ENCODE measurements at places on chromosomes 1 and 21.

GRCh38 chr1:26305667-26306289, 658 bp downstream of the UBXN11 start:
- no peak for DNase-seq

DNA sequence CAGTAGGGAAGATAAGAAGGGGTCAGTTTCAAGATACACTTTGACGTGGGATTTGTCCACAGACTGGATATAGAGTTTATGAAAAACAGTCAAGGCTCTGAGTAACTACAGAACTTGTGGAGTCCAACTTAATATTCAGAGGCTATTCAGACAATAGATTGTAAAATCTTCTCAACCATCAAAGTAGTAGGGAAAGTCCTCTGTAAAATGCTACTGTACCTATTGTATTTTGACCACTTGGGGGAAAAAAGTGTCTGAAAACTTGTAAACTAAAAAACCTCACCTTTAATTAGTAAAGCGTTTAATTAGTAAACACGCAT, 10.5 kb downstream of the PTP4A2 start:
- no peak for DNase-seq

DNA sequence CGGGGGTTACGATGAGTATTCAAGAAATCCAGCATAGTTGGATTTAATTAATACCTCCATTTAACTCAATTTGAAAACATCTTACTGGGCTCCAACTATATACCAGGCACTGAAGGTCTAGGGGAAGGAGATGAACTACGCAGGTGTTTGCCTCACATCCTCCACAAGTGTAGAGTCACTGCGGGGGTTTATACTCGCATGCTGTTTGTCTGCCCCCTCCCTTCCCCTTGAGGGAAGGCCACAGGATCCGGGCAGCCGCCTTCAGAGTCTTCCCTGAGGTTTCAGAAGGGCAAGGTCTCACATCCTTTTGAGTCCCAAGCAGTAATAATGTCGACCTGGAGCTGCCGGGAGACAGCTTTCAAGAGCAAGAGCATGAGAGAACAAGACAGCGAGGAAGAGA, 142.4 kb upstream of the GALNT2 start:
- DNase-seq = no peak

- no peak for DNase-seq
These were observed 1053.4 kb upstream of the ADGRL4 start for GRCh38 chr1:80059940-80060339.

DNA sequence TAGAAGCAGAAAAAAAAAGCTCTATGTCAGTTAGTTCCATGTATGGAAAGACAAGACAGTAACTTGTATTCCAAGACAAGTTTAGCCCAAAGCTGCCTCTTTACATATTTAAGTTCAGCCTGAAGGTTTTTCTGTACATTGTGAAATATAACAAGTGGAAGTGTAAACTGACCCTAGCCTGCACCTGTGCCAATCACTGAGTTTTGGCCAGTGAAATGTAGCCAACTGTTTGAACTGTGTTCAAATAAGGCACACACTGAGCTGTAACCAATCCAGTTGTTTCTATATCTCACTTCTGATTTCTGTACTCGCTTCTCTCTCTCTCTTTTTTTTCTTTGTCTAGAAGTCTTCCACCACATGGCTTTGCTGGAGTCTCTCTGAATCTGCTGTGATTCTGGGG, 1227.1 kb downstream of the NCAM2 start:
- no peak for DNase-seq

DNA sequence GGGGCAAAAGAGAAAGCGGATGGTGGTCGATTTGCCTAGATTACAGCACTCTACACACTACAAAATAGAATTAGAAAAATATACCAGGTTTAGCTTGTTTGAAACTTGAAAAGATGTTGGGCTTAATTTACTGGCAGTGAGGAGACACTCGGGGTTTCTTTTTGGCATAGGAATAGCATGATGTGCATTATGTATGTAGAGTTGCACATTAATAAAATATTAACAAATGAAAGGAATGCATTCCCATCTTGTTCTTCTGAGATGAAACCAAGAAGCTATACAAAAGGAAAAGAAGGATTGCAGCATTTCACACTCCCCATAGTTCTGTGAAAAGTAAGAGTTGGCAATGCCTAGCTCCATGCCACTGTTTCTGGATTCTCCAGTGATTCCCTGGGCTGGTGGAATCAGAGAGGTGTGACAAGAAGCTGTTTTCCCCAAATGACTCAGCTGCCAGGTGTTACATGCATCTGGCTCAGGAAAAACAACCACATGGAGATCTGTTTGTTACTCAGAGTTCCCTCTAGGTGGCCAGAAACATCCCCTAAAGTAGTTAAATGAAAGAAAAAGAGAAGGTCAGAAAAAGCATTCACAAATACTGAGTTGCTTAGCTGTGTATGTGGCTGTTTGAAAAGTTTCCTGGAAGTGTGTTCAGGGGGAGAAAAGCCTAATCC, 115.6 kb downstream of the UCK2 start:
- no peak for DNase-seq

- no peak for DNase-seq
These were observed 41.2 kb upstream of the RAB4A start for GRCh38 chr1:229229721-229230139.

DNA sequence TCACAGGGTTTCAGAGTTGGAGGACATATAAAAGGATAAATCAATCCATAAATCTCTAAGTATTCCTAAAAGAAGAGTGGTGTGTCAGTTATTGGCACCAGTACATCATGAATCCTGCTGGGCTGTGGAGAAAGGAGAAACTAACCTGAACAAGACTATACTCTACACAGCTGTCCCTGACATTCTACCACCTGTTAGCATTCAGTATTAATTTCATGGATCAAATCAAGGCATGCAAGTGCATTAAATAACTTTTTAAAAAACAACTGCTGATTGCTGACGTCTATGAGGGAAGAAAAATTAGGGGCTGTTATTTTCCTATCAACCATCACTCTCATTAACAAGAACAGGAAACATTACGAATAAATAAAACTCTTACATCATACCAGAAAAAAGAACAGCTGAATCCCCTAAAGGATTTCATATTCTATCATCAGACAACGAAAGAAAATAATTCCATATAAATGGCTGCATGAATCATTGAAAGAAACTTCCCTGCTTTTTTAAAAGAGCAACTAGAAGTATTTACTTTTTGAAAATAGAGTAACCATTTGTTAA, 121.7 kb downstream of the ATF6 start:
- no peak for DNase-seq

DNA sequence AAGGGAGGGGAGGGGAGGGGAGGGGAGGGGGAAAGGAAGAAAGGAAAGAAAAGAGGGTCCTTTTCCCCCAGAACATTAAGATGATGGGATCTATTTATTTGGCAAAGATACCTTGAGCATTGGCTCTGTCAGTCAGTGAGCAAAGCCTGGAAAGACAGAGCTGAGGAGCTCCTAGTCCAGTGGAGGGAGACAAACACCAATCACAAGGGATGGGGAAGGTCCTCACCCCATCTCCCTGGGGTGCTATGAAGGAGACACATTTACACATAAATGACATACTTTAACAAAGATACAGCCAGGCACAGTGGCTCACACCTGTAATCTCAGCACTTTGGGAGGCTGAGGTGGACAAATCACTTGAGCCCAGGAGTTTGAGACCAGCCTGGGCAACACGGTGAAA, 154.9 kb upstream of the TIAM1 start:
- no peak for DNase-seq

DNA sequence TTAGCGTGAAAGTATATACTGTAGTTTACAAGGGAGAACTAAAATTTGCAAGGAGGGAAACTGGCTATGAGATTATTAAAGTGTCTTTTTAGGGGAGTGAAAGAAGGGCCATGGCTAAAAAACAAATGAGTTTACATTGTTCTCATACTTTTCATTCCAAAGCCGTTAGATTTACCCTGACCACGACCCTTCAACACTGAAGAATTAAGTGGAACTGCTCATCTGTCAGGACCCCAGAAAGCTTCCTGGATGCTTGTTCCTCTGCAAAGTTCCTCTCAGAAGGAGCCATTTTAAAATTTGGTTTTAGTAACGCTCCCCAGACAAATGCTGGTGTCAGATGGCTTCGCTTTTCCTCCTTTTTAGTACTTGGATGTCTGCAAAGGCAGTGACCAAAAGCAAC, 82.7 kb upstream of the ZBTB18 start:
- no peak for DNase-seq

- DNase-seq = no peak
These were observed 16.8 kb downstream of the STRIP1 start for GRCh38 chr1:110051262-110051648.

DNA sequence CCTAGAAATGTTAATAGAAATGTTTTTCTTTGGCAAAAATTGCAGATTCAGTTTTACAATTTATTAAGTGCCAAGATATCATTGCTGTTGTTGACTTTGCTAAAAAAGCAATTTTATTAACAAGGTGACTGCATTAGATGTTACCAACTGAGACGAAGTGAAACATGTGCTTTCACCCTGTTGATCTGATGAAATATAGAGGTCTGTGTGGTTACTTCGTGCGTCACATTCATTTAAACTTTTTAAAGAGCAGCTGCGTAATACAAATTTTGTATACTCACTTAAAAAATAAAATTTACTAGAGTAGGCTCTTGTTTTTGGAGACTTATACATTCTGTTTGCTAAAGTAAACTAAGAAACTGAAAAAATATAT, 465.7 kb downstream of the USP25 start:
- DNase-seq = no peak

DNA sequence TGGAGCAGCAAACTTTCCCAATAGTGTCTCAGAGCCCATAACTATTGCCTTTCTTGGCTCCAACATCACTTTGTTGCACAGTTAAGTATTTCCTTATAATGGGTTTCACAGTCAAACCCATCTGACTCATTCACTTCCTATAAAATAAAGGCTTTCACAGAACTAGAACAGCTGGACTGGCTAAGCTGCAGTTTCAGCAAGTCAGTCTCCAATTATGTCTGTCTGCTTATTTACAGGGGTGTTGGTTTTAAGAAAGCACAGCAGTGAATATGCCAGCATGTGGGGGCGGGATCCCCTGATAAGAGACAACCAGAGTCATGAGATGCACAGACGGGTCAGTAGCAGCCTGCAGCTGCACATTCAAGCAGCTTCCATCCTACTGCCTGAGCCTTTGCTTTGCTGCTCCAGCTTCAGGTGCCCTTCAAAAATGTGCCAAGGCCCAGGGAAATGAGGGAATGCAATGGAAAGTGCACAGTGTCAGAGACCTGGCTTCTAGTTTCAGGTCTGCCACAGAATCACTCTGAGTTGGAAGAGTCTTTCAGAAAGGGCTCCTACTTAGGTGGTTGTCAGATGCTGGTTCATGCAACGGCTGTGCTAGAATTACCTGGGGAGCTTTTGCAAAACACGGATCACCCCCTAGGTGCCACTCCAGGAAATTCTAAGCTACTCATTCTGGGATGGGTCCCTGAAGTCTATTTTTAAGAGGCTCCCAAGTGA, 24.8 kb downstream of the RNF19B start:
- no peak for DNase-seq

DNA sequence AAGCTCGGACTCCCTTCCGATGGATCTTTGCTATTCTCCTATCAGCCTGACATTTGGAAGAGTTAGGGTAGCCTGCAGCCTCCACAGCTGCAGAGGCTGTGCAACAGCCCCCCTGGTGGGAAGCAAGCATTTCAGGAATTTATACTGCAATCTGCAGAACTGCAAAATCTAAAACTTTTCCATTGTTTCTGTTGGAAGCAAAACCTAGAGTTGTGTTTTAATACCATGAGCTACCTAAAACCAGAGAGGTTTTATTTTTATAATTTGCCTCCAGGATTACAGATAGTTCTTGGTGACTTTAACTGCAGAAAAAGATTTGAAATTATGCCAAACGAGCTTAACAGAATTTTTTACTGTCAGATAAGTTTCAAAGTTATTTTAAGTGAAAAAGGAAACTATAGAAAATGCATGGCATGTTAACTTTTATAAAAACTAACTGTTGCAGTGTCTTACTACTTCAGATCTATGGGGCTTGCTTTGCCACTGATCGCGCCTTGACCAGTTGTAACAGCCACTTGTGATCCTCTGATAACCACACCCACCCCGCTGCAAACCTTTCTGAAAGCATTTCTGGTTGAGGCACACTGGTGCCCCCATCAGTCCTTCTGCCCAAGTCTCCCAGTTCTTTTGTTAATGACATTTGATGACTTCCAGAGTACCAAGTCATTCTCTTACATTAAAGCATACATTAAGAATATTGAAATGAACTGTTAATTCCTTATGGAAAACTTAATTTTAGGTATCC, 64.8 kb downstream of the PRDM2 start:
- no peak for DNase-seq

DNA sequence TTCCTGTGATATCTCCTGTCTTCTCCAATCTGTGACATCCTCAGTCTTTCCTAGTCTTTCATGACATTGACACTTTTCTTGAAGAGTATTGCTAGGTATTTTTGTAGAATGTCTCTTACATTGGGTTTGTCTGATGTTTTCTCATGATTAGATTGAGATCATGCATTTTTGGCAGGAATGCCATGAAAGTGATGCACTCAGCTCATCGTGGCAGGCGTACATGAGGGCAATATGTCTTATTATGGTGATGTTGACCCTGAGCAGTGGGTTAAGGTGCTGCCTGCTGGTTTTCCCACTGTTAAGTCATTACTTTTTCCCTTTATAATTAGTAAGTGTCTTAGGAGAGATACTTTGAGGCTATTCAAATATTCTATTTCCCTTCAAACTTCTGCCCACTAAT, 80.2 kb upstream of the SSX2IP start:
- no peak for DNase-seq

DNA sequence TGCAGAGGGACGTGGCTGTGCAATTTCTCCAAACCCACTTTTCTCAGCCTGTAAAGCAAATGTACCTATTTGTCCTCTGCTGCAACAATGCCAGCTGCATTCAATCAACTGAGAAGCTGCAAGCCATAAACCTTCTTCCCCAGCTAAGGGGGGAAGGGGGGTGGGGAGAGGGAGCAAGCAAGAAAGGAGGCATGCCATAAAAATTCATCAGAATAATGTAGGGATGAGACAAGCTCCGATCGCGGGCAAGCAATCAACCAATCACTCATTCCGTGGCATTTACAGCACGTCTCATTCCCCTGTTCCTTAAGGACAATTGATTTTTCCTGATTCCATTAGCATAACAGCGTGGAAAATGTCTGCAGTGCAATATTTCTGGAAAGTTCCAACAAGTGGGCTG, 144.8 kb downstream of the DMRTA2 start:
- no peak for DNase-seq

Data from NCI-H1048 (cell line).